Renal cortical epithelial cell (primary cell): ENCODE measurements at places on chromosomes 11 and 22. TPM values are rescaled to one million over a fixed set of nuclear protein-coding genes. Genes with fewer than 3 reads are reported as not detected.

COMT gene
- 246 and 480 TPM in 2 replicates for total RNA-seq

IGLL5 gene
- not detected in 2 replicates for total RNA-seq

DCDC1 gene
- total RNA-seq, result 0.35 and 6.8 TPM in 2 replicates

GAL3ST3 gene
- 0.87 and 1.8 TPM in 2 replicates for total RNA-seq

APOL4 gene
- not detected in 2 replicates for total RNA-seq

ANGPTL5 gene
- not detected in 2 replicates for total RNA-seq

OR8K1 gene
- not detected in 2 replicates for total RNA-seq

RAB3IL1 gene
- total RNA-seq, result 0.35 and 0.75 TPM in 2 replicates

TECTA gene
- total RNA-seq, result 0.17 and 0.50 TPM in 2 replicates

TMEM191B gene
- total RNA-seq, result 0.30 and 0.35 TPM in 2 replicates

OR5AR1 gene
- total RNA-seq, result not detected in 2 replicates

SLCO2B1 gene
- 4.2 and 60.3 TPM in 2 replicates for total RNA-seq

NADSYN1 gene
- 68.9 and 80.6 TPM in 2 replicates for total RNA-seq

LGR4 gene
- total RNA-seq, result 86.7 and 151 TPM in 2 replicates

GLYATL2 gene
- 0.20 and 2.1 TPM in 2 replicates for total RNA-seq

CEP126 gene
- 0.52 and 3.8 TPM in 2 replicates for total RNA-seq

CCDC73 gene
- total RNA-seq, result 0.17 and 0.30 TPM in 2 replicates

CATSPER1 gene
- total RNA-seq, result 0.65 TPM in 1 of 2 replicates, not detected in the other

MOGAT2 gene
- total RNA-seq, result not detected in 2 replicates

OVOL1 gene
- 0.20 and 5.2 TPM in 2 replicates for total RNA-seq

SULT4A1 gene
- total RNA-seq, result 0.50 TPM in 1 of 2 replicates, not detected in the other

KDM2A gene
- total RNA-seq, result 24.7 and 92.4 TPM in 2 replicates

C1QTNF5 gene
- total RNA-seq, result 5.6 and 15.7 TPM in 2 replicates

IL18BP gene
- total RNA-seq, result 1.6 and 4.8 TPM in 2 replicates

PYGM gene
- total RNA-seq, result 0.05 TPM in 1 of 2 replicates, not detected in the other

OR52K1 gene
- not detected in 2 replicates for total RNA-seq

PARVB gene
- 20.3 and 37.5 TPM in 2 replicates for total RNA-seq

OR10A6 gene
- not detected in 2 replicates for total RNA-seq

KIRREL3 gene
- total RNA-seq, result 0.10 and 7.6 TPM in 2 replicates

CDC42BPG gene
- total RNA-seq, result 8.7 and 9.4 TPM in 2 replicates

DPAGT1 gene
- total RNA-seq, result 22.1 and 42.9 TPM in 2 replicates

RTN4RL2 gene
- 0.05 TPM in 1 of 2 replicates, not detected in the other for total RNA-seq

TMEM151A gene
- 0.10 TPM in 1 of 2 replicates, not detected in the other for total RNA-seq

JOSD1 gene
- 60.1 and 91.9 TPM in 2 replicates for total RNA-seq

SEPTIN5 gene
- 0.35 and 1.1 TPM in 2 replicates for total RNA-seq

KLHL35 gene
- total RNA-seq, result 0.70 and 3.1 TPM in 2 replicates

ADSL gene
- 117 and 241 TPM in 2 replicates for total RNA-seq

TIGD3 gene
- 0.17 TPM in 1 of 2 replicates, not detected in the other for total RNA-seq

SLC22A9 gene
- not detected in 2 replicates for total RNA-seq

TMPRSS5 gene
- not detected in 2 replicates for total RNA-seq

OR2AG1 gene
- not detected in 2 replicates for total RNA-seq

OR5D14 gene
- total RNA-seq, result not detected in 2 replicates

ADAMTS8 gene
- total RNA-seq, result not detected in 2 replicates

TBX10 gene
- not detected in 2 replicates for total RNA-seq
